Stimulated activated CD8-positive, alpha-beta memory T cell treated with anti-CD3 and anti-CD28 coated beads, Interleukin-15, amount 100 ng/mL, for 48 hours (primary cell): ENCODE measurements at places on chromosomes 3 and 15.

DNA sequence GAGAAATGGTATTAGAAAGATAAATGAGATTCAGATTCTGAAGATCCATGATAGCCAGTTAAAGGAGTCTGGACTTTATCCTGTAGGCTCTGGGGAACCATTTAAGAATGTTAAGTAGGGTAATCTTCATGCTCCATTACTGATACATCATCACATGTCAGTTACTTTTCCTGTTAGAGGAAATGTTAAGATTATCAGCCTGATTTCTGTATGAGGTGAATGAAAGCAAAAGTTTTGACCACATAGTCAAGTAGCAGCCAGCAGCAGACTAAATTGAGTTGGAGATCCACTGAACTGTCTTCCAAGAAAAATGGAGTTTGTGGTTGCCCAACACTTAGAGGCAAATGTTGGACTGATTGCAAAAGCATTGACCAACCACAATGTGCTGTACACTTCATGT, 4.7 kb upstream of the COPB2 start:
- no peak for DNase-seq

DNA sequence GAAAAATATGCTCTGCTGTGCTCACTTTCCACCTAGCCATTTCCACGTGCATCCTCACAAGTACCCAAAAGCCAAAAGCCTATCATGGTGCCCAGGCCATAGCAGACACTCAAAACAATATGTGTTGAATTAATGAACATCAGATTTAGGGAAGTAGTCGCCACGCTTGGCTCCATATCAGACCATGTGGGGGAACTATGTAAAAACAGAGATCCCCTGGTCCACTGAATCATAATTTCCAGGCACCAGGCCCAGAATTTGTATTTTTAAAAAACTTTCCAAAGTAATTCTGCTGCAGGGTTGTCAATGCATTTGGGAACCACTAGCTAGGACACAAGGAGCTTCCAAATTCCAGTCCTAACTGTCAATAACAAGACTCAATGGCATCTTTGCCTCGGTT, 77.3 kb downstream of the CNTN3 start:
- DNase-seq, result no peak

DNA sequence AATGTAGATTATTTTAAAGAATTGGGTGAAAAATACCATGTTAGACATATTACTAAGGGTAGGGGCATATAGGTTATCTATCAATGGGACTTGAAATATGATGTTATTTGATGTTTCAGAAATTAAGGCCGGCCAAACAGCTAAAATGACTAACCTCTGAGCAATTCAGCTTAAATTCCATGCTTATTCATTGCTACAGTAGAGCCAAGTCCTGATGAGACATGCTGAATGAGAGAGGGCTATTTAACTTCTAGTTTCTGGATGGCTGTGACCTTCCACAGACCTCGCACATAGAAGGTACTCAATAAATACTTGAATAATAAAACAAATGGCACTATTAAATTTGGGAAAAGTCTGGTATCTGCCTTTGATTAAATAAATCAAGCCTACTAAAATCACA, 175.6 kb upstream of the WNT5A start:
- no peak for DNase-seq

- DNase-seq, result no peak
Observed at GRCh38 chr15:39580485-39581241, at the start of gene THBS1. Gene THBS1, plus strand, starts transcription at chr15:39581079. Its CDS starts 779 bp downstream, at chr15:39581858.
